ENCODE measurements at places on chromosomes 2 and 18.

- no peak for DNase-seq
Measured at GRCh38 chr18:60215432-60215831, 157.1 kb downstream of the MC4R start.

- DNase-seq = no peak
Measured at GRCh38 chr2:111221701-111222100, 101.0 kb downstream of the BCL2L11 start.

DNA sequence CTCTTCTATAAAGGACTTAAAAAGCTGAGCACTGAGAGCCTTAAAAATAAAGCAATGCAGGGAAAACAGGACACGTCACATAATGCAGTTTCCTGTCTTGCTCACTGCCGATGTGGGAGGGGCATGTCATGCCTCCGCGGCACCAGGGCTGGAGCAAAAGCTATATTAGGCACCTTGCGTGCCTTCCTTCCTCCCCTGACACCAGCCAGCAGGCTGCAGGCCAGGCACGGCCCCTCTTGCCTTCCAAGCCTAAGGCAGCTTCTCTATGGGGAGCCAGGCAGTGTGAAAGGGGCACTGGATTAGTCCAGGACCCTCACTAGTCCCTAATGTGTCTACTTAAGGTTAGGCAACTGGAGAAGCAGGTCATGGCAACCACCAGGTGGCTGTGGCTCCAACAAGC, 26.3 kb downstream of the MRPL35 start:
- no peak for DNase-seq

DNA sequence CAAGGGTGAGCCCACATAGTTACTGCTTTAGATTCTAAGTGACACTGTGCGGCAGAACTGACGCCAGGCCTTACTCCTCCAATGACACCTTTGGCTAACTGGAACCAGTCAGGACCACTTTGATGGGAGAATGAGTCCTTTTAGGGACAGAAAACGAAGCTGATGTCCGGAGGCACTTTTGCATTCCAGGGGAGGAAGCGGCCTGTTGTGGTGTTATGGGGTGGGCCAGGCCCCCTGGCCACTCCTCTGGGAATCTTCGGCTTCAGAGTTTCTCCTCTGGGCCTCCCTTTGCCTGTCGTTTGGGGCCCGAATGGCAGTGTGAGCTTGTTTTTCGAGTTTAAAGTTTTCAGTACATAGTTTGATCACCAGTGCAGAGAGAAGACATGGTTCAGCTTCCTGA, 65.9 kb downstream of the MBP start:
- DNase-seq = no peak

DNA sequence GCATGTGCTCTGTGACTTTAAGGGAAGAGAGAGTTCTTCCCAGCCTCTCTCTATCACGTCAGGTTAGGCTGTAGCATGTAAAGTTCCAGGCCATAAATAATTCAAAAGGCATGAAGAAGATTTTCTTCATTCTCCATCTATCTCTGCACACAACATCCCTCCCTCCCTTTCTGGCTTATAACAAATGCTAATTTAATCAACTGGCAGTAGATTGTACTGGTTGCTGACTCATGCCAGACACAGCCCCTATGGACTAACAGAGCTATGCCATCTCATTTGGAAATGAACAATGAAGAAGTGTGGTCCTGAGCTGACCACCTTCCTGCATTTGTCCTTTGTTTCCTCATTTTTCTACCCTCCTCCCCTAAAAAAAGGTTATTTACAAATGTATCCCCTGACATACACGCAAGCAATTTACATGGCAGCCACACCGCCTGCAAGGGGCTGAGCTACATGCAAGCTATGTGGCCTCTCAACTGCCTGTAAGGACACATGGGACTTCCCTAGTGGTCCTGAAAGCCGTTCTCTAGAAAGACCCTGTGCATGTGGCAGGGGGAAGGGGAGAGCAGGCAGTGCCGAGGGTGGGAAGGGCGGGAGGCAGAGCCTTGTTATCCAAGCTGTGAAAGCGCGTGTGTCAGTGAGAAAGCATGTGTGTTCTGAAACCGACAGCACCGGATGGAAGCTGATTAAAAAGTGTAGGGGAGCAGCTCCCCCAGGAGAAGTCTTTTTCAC, 90.9 kb upstream of the KLF7 start:
- DNase-seq = no peak

- no peak for DNase-seq
Measured at GRCh38 chr2:162266460-162266760, 23.2 kb upstream of the FAP start.

GRCh38 chr2:25699216-25699615, 25.8 kb upstream of the DTNB start:
- no peak for DNase-seq
